ENCODE measurements at places on chromosomes 6 and 20. TPM values are rescaled to one million over a fixed set of nuclear protein-coding genes. Genes with fewer than 3 reads are reported as not detected.

Gene GJA10
- not detected for total RNA-seq

- DNase-seq: no peak
Observed at GRCh38 chr20:34110025-34110744, 1.9 kb downstream of the EIF2S2 start.

- no peak for DNase-seq
Observed at GRCh38 chr20:2762578-2763131, 37.8 kb downstream of the CPXM1 start.

Gene EYS
- total RNA-seq: not detected

DNA sequence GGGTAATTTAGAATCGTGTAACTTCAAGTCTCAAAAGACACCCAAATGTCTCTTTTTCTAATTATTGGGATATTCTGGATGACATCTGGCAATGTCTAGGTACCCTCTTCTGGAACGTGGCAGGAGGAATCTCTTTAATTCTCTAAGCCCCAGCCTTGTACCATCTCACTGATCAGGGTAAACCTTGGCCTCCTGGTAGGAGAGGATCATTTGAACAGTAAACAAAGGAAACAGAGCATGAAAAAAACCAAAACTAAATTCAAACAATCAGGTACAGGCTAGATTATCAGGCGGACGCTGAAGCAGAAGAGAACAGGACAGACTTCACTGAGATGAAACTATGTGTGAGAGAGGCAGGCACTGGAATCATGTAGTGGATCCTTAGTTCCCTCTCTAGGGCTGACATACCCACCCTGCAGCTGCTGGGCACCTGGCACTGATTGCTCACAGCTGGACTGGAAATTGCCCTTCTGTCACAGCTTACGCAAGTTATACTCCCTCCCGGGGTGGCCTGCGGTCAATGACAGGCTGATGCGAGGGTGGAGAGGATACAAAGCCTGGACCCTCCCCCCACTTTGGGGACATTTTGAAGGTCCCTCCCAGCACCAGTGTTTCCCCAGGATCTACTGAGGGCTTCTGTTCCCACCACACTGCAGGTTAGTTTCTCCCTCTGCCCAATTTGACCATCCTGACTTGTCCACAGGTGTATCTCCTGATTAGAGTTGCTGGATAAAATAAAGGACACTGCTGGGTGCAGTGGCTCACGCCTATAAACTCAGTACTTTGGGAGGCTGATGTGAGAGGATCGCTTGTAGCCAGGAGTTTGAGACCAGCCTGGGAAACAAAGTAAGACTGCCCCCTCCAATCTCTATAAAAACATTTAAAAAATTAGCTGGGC lies 20.6 kb upstream of the ZBTB24 start:
- DNase-seq: no peak

Gene PTK7
- total RNA-seq: 169 TPM

DNA sequence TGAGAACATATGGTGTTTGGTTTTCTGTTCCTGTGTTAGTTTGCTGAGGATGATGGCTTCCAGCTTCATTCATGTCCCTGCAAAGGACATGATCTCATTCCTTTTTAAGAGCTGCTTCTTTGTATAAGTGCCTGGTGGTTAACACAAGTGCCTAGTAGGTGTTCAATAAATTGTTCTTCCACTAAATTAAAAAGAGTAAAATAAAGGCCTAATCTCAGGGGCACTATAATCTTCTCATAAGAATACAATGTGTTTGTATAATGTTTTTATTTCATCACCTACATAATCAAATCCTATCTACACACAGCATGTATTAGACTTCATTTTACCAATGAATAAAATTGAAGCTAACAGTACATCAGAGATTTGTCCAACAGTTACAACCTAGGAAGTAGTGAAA lies 252.7 kb downstream of the KHDC1L start:
- no peak for DNase-seq

Gene TRAPPC3L
- not detected for total RNA-seq

Gene TREML4
- total RNA-seq: not detected

Gene LSM14B
- total RNA-seq: 34.2 TPM
